ENCODE measurements at places on chromosomes 5 and 9. TPM values are rescaled to one million over a fixed set of nuclear protein-coding genes. Genes with fewer than 3 reads are reported as not detected.
A peak's percentile ranks its signal among the peaks of the same experiment; 100 is the strongest.

The PCDHGA1 gene
- total RNA-seq = 0.09 TPM

The FUBP3 gene
- 51.1 TPM for total RNA-seq

DNA sequence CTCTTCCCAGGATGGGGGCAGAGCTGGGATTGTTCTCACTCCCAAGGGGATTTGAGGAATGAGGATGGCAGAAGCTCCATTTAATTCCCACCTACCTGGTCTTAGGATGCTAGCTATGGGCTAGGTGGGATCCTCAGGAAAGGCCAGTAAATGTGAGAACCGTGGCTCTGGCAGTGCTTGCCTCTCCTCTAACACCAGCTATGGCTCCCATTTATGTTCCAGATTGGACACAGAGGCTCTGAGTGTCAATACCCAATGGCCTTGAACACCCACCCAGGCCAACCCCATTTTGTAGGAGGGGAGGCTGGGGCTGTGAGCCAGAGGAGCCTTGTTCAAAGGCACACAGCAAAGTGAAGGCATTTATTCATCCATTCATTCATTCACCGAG is 10.2 kb upstream of the DAB2IP start:
- DNase-seq = no peak

DNA sequence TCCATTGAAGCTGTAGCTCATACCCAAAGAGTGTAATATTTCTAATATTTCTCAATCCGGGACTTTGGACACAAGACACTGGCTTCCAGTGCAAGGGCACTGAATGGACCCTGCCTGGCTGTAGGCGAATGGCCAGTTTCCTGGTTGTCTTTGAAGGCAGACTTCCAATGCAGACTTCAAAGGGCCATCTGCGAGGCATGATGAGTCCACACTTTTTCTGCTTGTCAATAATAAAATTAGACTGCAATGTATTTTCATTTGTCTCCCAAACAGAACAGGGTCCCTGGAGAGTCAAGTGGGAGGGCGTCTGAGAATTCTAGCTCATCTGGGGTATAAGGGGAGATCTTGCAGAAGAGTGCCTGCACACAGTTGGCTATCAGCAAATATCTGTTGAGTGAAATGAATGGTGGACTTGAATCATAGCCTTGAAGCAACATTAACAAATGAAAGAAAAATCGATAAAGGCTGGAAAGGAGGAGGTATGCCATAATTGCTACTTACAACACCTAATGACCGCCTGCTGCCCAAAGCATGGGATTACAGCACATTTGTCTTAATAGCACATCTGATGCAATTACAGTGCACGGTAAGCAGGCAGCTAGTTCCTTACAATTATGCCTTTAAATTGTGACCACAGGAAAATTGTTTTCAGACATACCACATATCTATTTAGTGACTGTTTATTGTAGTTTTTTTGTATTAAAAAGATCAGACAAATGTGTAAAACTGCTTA is 137.5 kb downstream of the ARHGEF28 start:
- no peak for DNase-seq

GRCh38 chr5:926417-927171 is 33.9 kb downstream of the TRIP13 start:
- DNase-seq = peak; percentile 76

- DNase-seq = peak; percentile 97
These were observed 456.6 kb downstream of the RAB3C start for GRCh38 chr5:59039296-59040023.

GRCh38 chr5:74316064-74316603 is 324.4 kb downstream of the ENC1 start:
- DNase-seq = no peak

DNA sequence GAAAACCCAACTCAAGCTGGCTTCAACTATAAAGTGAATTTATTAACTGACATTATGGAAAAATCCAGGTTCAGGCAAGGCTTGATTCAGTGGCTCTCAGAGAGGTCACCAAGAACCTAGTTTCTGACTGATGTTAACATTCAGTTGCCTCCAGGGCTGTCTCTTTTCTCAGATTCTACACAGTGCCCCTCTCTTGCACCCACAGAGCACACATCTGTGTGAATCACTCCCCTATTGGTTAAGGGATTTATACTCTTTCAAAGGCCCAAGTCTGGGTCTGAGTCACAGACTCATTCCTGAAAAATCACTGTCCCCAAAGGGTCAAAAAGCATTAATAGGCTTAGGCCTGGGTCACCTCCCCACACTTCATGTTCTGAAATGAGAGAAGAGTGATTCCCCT is 6.2 kb upstream of the HAVCR2 start:
- DNase-seq = no peak

GRCh38 chr9:110980261-110980660 is 58.0 kb downstream of the LPAR1 start:
- no peak for DNase-seq
